ENCODE measurements at places on chromosomes 4 and X.

DNA sequence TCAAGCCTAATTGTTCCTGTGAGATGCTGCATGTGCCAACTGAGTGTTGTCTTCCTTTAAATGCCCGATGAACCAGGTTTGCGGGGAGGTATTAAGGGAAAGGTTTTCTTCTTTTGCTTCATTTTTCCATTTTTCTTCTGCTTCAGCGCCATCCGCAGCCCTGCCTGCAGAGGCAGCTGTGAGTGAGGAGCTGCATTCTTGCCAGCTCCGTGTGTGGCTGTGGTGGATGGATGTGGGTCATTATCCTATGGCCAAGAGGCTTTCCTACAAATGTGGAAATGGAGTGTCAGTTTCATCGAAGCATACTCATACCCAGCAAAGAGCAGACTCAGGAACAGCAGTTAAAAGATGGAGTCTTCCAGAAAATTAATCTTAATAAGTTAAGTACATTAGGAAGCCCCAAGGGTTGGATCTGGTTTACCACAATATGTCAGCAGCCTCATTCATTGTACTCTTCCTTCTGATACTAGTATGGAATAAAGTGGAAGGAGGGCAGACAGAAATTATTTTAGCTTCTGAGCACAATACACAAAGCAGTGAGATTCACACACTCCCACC is 37.6 kb downstream of the TNIP3 start:
- peak; percentile 56 for DNase-seq

DNA sequence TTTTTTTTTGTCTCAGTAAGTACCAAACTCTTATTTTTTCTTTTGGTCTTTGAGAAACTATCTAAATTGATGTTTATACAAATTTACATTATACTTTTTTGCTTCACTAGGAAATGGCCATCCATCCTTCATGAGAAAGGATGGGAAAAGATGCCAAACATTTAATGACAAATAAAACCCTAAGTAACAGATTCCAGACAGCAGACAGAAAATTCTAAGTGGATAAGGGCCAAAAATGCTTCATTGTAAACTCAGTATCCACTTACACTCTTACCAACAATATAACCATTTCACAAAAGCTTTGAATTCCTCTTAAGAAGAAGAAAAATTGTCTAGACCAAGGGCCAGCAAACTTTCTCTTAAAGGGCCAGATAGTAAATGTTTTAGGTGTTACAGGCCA is 3.5 kb downstream of the GUCY1B1 start:
- DNase-seq, result no peak

DNA sequence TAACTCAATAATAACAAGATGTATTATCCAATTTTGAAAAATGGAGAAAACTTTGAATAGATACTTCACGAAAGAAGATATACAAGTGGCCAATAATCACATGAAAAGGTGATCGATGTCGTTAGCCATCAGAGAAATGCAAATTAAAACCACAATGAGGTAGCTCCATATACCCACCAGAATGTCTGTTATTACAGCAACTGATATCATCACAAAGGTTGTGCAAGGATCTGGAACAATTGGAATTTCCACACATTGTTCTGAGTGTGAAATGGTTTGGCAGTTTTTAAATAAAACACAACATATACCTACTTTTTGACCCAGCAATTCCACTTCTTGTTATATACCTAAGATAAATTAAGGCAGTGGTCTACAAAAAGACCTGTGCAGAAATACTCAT is 71.7 kb downstream of the IRS4 start:
- DNase-seq, result no peak

GRCh38 chrX:97315939-97316338 is 432.2 kb downstream of the RPA4 start:
- DNase-seq, result no peak

GRCh38 chr4:7165874-7166201 is 26.5 kb upstream of the SORCS2 start:
- no peak for DNase-seq

DNA sequence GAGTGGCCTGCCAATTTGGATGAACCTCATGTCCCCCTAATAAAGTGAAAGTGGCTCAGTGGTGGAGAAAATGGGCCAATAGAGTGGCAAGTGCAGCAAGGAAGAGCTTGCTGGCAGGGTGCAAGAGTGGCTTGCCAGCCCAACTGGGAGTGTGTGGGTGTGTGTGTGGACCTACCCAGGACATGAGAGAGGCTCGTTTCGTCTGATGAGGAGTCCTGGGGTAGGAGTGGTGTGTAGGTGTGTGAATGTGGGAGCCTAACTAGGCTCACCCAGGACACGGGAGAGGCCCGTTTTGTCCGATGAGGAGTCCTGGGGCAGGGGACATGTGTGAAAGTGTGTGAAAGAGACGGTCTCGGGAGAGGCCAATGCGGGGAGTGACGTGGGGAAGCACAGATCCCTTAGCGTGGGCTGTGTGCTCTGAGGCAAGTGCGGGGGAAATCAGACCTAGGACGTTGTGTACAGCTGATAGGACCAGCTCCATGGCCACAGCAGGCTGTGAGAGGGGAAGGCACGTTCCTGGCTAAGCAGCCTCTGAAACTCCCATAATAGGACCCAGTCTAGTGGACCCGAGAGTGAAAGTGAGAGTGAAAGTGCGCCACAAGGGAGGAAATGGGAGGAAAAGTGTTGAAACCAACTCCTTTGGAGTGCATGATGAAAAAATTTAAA is 5.3 kb downstream of the GAGE10 start:
- DNase-seq, result no peak

DNA sequence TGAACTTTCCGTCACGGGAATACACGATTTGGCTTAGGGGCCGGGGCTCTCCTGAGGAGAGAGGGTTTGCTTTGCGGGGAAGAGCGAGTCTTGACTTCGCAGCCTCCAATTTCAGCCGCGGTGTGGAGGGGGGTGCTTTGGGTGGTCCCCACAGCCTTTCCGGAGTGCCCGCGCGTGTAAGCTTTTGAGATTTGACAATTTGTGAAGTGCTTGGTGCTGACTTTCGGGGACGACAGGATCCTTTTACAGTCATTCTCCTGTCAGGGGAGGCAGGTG is 355 bp downstream of the SCML1 start:
- DNase-seq, result no peak
